ENCODE measurements at places on chromosomes 6 and 20. TPM values are rescaled to one million over a fixed set of nuclear protein-coding genes. Genes with fewer than 3 reads are reported as not detected.

The SYCP2L gene
- 0.47 TPM for total RNA-seq

The SLC24A3 gene
- 8.5 TPM for total RNA-seq

The SEC63 gene
- total RNA-seq = 26.6 TPM

The CCN5 gene
- total RNA-seq = 47.1 TPM

The NCOA7 gene
- total RNA-seq = 137 TPM

The EDN3 gene
- not detected for total RNA-seq

The FIG4 gene
- 9.5 TPM for total RNA-seq

The AURKA gene
- 1.0 TPM for total RNA-seq

All from omental fat pad (tissue), 4 donors.